ENCODE measurements at places on chromosomes 7 and 10.

GRCh38 chr10:86681047-86681446 lies 12.7 kb downstream of the LDB3 start:
- no peak for DNase-seq

- no peak for DNase-seq
These were observed 116.3 kb upstream of the BTBD16 start for GRCh38 chr10:122154545-122155366.

DNA sequence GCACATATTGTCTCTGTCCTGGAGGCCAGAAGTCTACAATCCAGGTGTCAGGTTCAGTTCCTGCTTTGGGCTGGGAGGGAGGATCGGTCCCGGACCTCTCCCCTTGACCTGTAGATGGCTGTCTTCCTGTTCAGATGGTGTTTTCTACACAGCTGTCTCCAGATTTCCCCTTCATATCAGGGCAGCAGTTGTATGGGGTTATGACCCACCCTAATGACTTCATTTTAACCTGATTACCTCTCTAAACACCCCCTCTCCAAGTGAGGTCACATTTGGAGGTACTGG lies 38.7 kb downstream of the ZNF467 start:
- no peak for DNase-seq

- DNase-seq = peak; percentile 19
These were observed 7.3 kb downstream of the MMP21 start for GRCh38 chr10:125768219-125768855.

DNA sequence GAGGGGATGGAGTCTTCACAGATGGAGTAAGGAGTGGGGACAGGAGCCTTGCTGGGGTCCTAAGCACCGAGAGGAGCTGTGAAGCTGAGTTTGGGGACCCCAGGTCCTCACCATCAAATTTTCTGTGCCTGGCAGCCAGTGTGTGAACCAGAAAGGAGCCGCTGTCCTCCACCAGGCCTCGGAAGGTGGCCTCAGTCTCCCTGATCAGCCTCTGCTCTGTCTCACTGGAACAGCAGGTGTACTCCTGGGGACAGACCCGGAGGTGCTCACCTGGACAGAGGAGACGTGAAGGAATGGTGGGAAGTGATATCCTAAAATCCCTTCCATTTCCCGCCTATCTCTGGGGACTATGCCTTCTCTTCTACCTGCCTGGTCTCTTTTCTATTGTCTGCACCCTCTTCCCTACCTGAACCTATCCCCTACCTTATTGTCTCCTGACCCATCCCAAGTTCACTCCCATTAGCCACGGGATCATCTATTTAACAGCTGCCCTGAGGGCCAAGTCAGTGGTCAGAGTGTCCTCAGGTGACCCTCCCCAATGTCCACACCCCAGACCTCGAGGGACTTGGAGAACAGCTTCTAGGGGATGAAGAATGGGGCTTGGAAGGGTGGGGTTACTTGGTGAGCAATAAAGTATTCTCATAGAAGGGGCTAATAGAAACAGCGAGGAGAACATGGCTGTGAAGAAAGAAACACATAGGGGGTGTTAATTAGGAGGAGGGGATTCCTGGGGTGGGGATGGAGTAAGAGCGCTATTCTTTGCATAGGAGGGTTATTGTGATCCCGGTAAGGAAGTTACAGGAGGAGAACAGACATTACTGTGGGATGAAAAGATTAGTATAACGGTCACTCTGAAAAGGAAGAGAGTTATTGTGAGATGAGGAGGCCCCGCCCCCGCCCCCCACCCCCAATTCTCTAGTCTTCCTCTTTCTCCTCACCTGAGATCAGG lies 811 bp downstream of the GPC2 start:
- peak; percentile 10 for DNase-seq

- no peak for DNase-seq
These were observed 349.2 kb downstream of the RNLS start for GRCh38 chr10:88233870-88234269.

- DNase-seq = no peak
These were observed 84.0 kb upstream of the NPY start for GRCh38 chr7:24199978-24200377.

- no peak for DNase-seq
These were observed 102.0 kb downstream of the GNAI1 start for GRCh38 chr7:80236681-80237080.

- DNase-seq = no peak
These were observed 101.1 kb downstream of the ANKRD30A start for GRCh38 chr10:37226524-37226923.

DNA sequence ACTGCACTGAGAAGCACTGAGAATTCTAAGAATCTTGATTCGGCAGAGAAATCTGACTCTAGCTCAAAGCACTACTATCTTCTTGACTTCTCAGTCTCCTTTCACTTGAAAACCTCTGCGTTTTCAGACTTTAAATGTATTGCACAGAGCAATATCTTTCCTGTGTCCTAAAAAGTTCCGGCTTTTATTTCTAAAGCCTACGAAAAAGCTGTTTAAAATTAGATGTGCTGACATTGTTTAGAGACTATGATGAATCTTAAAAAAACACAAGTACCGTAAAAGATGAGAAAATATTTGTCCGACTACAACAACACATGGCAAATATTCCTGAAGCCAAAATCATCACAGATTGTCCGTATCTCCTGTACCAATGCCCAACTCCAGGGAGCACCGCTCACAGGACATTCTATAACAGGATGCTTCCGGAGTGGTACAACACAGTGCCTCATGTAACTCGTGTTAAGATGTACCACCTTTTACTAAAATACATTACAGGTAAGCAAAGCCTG lies 136.9 kb downstream of the CUBN start:
- no peak for DNase-seq

DNA sequence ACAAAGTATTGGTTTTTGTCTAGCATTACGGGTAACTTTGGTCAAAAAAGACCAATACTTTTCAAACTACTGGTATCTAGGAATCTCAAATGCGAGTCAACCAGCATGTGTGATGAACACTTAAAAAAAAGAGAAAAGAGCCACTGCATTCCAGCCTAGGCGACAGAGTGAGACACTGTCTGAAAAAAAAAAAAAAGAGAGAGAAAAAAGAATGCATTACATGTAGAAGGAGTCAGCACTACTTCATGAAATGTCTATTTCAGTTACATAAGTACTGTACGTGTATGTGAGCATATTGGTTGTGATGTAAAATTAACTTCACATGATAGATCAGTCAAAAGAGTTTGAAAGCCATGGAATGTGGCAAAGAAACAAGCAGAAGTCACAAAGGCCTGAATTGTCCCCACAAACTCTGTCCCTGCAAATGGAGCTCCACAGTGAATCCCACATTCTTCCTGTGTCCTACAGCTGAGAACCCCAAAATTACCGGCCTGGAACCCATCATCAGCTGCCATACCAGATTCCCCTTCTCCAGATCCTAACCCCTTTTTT lies 1.6 kb downstream of the DENND11 start:
- no peak for DNase-seq

DNA sequence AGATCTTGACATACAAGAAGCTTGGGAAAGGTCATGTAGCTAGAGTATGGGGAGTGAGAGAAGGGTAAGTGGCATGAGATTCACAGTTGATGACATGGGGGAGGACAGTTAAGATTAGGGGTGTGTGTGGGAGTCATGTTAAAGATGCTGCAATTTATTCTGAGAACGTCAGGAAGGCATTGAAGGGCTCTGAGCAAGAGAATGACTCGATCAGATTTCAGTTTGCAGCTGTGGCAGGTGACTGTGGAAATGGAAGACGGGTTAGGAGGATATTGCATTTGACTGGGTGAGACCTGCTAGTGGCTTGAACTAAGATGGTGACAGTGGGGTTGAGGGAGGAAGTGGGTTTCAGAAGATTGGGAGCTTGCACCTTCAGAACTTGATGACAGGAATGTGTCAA lies 5.6 kb downstream of the CDC123 start:
- no peak for DNase-seq

GRCh38 chr10:12975266-12975665 lies 26.2 kb downstream of the CCDC3 start:
- DNase-seq = peak; percentile 55

GRCh38 chr10:36676756-36677430 lies 448.5 kb upstream of the ANKRD30A start:
- no peak for DNase-seq

- no peak for DNase-seq
These were observed 2.7 kb downstream of the OPN4 start for GRCh38 chr10:86657011-86657395.

DNA sequence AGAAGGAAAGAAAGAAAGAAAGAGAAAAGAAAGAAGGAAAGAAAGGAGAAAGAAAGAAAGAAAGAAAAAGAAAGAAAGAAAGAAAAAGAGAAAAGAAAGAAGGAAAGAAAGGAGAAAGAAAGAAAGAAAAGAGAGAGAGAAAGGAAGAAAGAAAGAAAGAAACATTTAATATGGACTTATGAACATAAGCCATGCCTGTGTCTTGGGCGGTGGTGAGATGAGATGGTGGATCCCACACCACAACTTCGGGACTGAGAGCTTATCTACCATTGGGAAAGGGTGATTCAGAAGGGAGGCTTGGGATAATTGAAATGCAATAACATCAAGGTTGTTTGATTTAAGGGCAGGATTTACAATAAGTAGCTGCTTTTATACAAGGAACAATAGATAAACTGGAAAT lies 843.9 kb upstream of the AUTS2 start:
- no peak for DNase-seq

- DNase-seq = no peak
These were observed 34.1 kb upstream of the KCNMA1 start for GRCh38 chr10:77671594-77672252.

DNA sequence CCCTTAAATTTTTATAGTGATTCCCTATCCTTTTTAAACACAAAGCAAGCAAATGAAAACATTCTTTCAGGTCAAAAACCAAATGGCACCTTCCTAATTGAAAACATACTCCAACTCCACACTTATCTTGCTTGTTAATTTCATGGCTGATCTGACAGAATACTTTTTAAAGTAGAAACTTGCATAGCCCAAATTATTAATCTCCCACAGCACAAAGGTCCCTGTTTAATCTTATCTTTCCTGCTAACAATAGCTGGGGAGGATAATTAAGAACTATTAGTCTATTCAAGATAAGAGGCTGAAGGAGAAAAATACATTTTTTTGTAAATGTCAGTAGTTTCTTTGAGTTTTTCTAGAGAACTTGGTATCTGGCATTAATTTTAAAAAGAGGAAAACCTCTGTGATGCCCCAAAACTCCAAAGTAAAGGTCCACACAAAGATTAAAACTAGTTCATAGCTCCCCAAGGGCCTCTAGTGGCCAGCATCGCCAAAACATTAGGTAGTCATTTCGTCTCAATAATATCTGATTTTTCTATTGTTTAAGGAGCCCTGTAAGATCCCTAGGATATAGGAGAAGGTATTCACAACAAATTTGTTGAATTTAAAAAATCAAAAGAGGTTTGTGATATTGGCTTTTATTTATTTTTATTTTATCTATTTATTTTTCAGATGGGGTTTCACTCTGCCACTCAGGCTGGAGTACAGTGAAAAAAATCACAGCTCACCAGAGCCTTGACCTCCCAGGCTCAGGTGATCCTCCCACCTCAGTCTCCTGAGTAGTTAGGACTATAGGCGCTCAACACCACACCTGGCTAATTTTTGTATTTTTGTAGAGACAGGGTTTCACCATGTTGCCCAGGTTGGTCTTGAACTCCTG lies 14.7 kb downstream of the CDNF start:
- DNase-seq = no peak

- no peak for DNase-seq
These were observed 91.7 kb downstream of the SLC39A12 start for GRCh38 chr10:18043148-18044006.

DNA sequence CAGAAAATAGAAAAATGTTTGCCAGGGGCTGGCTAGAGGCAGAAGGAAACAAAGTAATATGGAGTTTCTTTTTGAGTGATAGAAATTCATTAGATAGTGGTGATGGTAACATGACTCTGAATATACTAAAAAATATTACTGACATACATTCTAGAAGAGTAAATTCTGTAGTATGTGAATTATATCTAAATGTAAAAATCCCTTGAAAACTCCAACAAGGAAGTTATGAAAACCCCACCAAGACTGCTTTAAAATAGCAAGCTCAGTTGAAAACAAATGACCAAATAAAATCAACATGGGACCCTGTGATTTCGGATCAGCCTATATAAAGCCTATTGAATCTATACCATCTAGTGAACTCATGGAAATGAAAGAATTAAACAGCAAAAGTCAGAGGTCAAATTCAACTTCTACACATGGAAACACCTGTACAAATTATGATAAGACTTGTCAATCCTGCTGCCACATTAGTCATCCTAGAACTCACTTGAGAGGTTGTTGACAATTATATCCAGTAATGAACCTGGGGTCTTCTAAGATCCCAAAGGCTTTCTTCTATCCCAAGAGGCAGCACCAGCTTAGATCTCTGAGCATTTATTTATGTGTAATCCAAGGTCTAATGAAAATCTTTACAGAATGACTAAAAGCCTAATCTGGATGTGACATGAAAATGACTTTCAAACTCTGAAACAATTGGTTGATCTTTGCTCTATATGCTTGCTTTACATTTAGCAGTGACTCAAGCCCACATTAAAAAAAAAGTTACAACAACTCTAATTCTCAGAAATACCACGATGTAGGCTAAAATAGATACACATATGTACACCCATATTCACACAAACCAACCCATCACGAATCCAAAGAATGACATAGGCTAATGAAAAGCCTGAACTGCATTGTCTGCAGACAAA lies 59.3 kb downstream of the OSBPL3 start:
- no peak for DNase-seq

- DNase-seq = peak; percentile 62
These were observed 993 bp downstream of the ZC3HAV1 start for GRCh38 chr7:139108266-139109187.

DNA sequence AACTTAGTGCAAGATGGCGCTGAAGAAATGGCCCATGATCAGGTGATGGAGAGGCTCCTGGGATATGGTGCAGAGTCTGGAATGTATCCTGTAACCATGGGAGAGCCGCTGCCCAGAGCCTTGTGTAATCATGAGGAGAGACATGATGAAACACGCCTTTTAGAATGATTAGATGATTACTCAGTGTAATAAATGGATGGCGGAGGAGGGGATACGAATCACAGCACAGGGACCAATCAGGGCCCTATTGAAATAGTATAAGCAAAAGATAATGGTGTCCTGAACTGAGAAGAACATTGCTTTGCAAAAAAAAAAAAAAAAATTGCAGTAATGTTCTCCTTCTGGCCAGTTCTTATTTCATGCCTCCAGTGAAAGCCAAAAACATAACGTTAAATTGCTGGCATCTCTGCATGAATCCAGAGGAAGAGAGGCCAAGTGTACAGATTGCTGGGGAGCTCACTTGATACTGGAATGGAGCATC lies 668.5 kb upstream of the AUTS2 start:
- DNase-seq = no peak

GRCh38 chr10:88974446-88975376 lies 15.9 kb upstream of the FAS start:
- DNase-seq = no peak

DNA sequence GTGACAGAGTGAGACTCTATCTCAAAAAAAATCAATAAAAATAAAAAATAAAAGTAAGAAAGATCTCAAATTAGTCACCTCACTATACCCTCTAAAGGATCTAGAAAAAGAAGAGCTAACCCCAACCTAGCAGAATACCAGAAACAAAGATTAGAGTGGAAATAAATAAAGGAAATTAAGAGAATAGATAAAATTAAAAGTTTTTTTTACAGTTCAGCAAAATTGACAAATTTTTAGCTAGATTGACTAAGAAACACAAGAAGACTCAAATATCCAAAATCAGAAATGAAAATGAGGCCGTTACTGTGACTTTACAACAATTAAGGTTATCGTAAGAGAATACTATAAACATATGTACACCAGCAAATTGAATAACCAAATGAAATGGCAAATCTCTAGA lies 29.1 kb downstream of the KCTD7 start:
- no peak for DNase-seq

All from DMS79 treated with DMSO at 0.1 percent for 48 hours (cell line).